ENCODE measurements at places on chromosomes 5 and 9.

DNA sequence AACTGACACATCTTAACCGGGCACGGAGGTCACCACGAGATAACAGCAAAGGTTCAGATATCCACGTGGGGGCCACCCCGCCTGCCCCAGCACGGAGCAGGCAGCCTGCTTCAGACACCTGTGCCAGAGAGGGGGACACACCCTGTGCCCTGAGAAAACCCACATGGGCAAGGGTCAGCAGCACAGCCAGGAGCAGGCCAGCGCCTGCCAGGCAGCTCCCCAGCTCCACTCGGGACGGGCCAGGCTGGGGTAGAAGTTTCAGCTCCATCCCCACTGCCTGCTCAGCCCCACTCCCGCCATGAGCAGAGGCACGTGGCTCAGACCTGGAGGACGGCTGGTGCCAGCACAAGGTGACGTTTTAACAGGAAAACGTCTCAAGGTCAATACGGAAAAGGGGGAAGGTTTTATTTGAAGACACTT, 22.2 kb downstream of the SLC12A7 start:
- DNase-seq, result no peak

- DNase-seq, result no peak
These were observed 3.9 kb downstream of the TYRP1 start for GRCh38 chr9:12696931-12697622.

DNA sequence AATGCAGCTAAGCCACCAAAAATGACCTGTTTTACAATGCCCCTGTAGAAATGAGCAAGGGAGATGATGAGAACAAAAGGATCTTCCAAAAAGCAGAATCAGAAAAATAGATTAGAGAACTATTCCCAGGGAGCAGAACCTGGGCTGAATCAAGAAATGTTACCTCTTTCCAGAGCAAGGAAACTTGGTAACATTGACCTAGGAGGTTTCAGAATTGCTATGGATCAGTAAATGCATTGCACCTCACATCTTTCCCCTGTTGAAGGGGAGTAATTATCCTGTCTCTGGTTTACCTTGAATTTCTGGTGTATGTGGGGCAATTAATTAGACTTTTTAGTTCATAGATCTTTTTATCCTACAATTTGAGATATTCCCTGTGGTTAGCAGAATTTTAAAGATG, 151.2 kb upstream of the RAI14 start:
- DNase-seq, result no peak

GRCh38 chr5:37725185-37725584, 114.7 kb downstream of the GDNF start:
- no peak for DNase-seq

DNA sequence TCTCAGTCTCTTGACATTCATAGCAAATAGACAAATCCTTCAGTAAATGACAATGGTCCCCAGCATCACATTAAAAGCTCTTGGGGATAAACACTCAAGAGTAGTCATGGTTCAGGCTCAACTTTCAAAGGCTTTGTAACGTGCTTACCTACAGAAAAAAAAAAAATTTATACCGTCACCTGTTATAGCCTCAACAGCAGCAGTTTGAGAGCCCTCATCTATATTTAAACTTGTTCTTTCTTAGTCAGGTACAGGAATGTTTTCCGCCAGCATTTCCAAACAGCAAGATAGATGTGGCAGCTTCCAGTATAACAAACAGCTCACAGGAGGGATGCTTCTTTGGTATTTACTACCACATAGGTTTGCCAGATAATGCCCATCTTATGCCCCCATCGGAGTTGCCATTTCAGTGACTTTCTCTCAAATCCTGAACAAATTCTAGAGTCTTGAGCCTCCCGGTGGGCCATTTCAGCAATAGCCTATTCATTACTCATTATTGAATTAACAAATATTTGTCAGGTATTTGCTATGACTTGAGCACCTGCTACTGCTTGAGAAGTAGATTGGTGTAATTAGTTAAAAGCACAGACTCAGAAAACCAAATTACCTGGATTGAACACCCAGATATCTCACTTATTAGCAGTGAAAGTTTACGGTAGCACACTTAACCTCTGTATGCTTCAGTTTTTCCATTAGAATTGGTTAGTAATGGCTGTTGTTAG, 470.0 kb downstream of the EBF1 start:
- DNase-seq, result no peak

All from NCI-H1694 (cell line).